ENCODE measurements at places on chromosomes 12 and 14.

- DNase-seq = no peak
Observed at GRCh38 chr12:4050340-4050739, 177.1 kb upstream of the PARP11 start.

- no peak for DNase-seq
Observed at GRCh38 chr12:26612203-26612602, 220.8 kb downstream of the ITPR2 start.

- no peak for DNase-seq
Observed at GRCh38 chr12:91072931-91073330, 15.1 kb upstream of the KERA start.

- peak; percentile 60 for DNase-seq
Observed at GRCh38 chr12:80195074-80195726, 95.9 kb downstream of the OTOGL start.

- DNase-seq = no peak
Observed at GRCh38 chr12:130216031-130216430, 53.8 kb downstream of the FZD10 start.

GRCh38 chr12:3820122-3820521 is 53.1 kb downstream of the PARP11 start:
- peak; percentile 50 for DNase-seq

DNA sequence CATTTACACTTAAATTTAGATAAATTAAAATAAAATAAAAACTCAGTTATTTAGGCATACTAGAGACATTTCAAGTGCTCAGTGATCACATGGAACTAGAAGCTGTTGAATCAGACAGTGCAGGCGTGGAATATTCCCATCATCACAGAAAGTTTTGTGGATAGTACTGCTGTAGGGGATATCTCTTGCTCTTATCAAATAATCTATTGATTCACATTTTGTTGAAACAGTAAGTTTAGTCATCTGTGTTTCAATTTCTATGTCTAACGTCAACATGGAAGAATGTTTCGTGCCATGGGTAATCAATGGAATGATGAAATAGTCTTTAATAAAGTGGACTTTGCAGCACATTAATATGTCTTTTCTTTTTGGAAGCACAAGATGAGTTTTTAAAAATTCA is 108.6 kb downstream of the PAH start:
- DNase-seq = no peak

- DNase-seq = no peak
Observed at GRCh38 chr14:99544991-99545390, 59.0 kb downstream of the CCDC85C start.

All from bronchial epithelial cell (primary cell).